ENCODE measurements at places on chromosomes 11 and 22.

DNA sequence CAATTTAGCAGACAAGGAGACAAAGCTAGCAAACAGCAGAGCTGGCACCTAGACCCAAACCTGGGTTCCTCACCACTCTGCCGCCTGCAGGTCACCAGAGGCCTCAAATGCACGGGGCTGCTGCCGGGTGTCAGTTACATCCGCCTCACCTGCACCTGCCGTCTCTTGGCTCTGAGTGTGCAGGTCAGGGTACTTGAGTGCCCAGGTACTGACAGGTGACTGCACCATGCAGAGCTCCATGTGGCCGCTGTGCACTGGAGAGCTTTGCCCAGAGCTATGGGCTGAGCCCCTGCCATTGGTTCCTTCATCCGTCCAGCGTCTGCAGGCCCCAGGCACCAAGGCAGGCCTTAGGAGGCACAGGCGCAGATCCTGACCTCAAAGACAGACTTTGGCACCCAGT, 35.0 kb downstream of the PDGFB start:
- DNase-seq, result no peak

DNA sequence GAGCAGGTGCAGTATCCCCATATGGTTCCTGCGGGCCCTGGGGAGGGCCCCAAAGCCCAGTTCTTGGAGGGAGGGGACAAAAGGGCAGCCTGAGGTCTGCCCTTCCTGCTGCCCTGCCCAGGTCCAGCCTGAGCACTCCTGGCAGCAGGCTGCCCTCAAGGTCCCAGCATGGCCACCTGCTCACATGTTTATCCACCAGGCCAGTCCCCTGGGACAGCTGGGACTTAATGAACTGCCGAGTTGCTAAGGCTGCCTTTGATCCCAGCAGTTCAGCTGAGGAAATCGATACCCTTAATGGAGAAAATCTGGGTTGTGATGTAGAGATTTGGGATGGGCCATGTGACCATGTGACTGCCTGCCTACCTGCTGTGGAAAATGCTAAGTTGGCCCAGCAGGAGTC, 146.2 kb downstream of the TRIM29 start:
- peak; percentile 78 for DNase-seq

DNA sequence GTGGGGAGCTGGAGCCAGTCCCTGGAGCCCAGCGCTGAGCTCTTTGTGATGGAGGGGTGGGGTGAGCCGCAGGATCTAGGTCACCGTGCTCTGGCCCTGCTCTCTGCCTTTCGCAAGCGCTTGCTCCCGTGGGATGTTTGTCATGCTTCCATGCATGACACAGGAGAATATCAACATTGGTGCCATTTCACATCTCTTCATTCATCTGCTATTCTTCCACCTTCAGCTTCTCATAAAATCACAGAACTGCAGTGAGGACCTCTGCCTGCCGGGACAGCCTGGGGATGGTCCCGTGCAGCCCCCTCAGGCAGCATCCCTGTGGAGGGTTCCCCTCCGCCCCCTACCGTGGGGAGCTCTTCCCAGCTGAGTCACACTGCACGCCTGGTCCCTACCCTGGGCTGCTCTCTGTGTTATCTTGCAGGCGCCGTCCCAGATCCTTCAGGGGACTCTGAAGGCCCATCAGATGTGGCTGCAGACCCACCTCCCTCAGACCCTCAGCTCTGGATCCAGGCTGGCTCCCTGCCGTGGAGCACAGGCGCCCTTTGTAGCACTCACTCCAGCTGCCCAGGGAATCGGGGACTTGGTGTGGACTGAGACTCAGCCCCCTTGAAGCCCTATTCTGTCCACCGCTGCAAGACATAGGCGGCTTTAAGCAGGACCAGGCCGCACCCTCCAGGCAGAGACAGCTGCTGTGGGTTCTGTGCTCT, 5.1 kb upstream of the SEPTIN5 start:
- peak; percentile 80 for DNase-seq

- DNase-seq, result no peak
These were observed 49.9 kb downstream of the SCUBE1 start for GRCh38 chr22:43293259-43293654.

DNA sequence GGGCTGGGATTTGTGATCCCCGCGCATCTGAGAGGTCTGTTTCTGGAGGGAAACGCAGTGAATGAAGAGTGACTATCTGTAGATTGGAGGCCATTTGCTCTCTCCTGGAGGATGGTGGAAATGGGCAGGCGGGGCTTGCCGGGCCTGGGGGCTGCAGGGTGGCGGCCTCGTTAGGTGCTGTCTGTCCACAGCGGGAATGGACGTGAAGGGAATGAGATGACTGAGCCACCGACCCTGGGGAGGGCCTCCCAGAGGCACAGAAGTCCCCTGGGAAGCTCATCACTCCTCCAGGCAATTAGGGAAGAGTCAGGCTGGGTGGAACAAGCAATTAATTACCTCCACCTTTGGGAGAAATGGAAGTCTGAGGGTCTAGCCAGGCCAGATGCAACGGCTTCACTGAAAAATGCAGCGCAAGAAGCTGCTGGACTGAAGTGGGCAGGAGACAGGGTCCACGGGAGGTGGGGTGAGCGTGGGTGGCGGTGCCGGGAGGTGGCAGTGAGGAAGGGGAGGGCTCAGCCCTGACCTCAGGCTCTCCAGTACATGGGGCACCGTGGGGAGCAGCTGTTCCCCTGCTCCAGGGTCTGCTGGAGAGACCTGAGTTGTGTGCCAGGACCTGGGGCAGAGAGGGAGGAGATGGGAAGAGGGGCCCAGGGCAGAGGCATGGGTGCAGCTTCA, 524.5 kb downstream of the BRD1 start:
- DNase-seq, result no peak

DNA sequence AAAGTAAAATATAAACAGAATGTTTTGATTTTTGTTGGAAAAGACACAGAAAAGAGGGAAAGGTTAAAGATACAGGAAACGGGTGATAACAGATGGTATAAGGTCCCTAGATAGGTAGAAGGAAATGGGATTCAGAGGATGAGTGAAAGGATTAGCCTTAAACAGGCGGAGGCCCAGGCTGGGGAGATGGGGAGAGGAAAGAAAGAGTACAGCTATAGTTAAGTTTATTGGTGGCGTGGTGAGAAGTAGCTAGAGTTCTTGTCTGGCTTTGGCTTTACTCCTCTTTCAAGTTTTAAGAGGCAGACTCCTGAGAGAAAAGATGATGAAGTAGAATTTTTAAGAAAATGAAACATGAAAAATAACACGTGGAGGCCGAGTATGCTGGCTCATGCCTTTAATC, 13.7 kb downstream of the ZBTB44 start:
- no peak for DNase-seq

DNA sequence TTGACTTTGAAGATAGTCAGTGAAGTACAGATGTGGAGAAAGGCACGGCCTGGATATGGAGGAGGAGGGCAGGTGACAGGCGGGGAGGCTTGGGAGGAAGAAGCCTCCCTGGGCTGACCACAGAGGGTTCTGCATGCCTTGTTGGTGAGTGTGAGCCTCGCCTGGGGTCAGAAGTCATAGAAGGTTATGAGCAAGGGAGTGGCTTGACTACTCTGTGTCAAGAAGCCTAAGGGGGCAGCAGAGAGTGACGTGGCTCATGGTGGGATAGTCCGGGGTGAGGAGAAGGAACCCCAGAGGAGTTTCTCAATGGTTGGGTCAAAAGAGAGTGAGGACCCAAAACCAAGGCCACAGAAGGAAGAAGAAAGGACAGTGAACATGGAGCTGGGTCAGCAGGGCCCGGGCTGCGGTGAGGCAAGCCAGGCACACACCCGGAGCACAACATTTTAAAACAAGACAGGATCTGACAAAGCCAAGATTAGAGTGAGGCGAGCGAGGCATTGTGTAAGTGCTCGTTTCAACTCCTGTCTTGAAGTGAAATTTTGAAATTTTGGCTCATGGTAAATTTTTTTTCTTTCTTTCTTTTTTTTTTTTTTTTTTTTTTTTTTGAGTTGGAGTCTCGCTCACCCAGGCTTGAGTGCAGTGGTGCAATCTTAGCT, 31.9 kb downstream of the PDGFB start:
- no peak for DNase-seq

- DNase-seq, result peak; percentile 19
These were observed 8.2 kb upstream of the CCDC88B start for GRCh38 chr11:64331569-64332371.

GRCh38 chr11:109762546-109762945, 330.6 kb upstream of the ZC3H12C start:
- no peak for DNase-seq

GRCh38 chr11:70772950-70773349, 374.6 kb downstream of the CTTN start:
- DNase-seq, result no peak

DNA sequence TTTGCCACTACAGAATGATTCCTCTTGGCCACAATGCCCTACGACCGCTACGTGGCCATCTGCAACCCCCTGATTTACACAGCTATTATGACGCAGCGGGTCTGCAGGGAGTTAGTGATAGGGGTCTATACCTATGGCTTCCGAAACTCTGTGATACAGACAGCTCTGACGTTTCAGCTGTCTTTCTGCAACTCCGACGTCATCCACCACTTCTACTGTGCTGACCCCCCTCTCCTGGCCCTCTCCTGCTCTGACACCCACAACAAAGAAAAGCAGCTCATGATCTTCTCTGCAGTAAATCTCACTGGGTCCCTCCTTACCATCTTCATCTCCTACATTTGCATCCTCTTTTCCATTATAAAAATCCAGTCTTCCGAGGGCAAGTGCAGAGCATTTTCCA, 52.3 kb upstream of the OR5P2 start:
- DNase-seq, result no peak

DNA sequence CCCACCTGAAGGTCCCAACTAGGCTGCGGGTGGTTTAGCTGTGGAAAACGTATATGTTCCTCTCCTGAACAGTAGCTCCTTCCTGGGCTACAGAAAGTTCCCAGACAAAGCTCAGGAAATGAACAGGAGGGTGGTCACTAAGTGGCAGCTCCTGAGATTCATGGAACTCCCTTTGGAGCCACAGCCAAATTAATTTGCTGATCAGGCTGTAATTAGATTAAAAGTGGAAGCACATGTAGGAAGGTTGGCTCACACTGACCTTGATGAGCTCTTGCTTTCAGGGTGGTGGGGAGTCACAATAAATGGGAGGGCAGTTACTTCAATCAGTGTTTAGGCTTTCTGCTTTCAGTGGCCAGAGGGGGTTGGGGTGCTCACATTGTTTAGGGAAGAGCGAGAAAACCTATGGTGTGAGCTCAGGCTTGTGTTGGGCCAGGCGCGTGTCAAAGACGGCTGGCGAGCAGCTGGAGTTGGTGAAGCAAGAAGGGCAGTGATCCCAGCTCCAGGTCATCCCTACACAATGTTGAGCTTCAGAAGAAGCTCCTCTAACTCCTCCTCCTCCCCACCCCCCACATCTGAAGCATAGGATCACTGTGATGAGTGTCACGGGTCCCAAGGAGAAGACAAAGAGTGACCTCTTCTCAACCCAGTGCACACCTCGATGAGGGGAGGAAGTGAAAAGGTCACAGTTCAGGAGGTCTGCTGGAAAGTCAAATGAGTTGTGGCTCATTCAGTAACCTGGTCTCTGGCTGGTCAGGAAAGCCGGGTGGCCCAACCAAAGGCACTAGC, 42.5 kb downstream of the CLPB start:
- DNase-seq, result peak; percentile 17

DNA sequence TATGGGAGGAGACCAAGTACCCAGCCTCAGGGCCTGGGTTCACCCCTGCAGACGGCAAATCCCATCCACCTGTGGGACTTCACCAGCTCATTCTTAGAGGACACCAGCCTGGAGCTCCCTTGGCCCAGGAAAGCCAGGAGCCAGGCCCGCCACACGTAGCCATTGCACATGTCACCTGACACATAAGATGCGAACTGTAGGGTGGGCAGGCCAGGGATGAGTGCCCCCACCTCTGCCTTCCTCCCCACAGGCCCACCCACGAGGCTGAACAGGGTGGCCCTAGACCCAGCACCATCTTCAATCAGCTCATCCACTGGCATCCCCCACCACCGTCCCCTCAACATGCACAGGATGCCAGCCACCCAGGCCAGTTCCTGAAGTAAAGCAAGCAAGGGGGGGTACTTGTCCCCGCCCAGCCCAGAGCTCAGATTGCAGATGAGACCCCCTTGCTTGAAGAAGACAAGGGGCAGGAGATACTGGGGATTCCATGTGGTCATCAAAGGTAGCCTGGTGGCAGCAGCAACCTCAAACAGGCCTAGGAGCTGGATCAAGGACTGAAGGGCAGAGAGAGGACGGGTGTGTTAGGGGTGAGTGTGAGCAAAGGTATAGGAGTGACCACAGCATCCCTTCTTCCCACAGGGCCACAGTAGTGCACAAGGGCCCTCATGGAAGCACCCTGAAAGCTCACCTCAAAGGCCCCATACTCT, 45.6 kb downstream of the IGLL5 start:
- DNase-seq, result no peak

- DNase-seq, result no peak
These were observed 3.8 kb downstream of the OR10S1 start for GRCh38 chr11:123973816-123974215.

- DNase-seq, result no peak
These were observed 131.9 kb upstream of the NARS2 start for GRCh38 chr11:78706551-78706950.

GRCh38 chr11:16778876-16779275, 40.4 kb downstream of the C11orf58 start:
- no peak for DNase-seq

GRCh38 chr11:2400762-2401435, 349 bp downstream of the TSSC4 start:
- DNase-seq, result no peak

GRCh38 chr11:93984196-93984567, 37.0 kb upstream of the HEPHL1 start:
- peak; percentile 10 for DNase-seq

DNA sequence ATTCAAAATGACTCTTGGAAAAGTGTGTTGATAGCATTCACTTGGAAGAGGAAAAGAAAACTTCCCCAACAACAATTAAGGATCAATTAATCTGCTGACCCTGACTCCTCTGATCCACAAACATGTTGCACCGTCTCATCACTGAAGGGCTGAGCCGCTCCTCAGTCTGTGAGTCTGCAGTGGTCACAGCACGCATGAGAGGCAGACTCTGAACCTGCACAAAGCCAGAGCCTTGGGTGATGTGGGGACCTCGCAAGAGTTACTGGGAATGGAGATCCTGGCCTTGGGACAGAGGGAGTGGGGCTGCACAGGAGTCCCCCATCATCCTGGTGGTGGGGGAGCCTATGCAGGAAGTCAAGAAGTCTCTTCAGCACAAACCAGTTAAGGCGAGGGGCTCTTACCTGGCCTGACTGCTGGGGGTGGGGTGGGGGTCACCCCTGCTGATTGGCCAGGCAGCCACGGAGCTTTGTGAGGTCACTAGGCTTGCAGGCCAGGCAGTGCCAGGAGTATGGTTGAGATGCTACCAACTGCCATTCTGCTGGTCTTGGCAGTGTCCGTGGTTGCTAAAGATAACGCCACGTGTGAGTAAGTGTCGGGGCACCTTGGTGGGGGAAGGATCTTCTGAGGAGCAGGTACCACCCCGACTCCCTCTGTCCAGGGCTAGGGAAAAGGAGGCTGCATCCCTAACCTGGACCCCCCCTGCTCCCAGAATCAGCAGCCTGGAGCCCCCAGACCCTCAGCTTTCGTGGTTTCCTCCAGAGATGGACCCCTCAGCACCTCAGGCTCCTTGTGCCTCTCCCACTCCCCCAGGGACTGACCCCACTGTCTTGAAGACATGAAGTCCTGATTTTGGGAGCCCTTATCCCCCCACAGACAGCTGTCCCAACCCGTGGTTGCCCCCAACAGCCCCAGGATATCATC, at the start of gene ACR:
TSS of gene ACR (plus strand) at position 477 of the 921 bp plus-strand sequence. CDS start at position 509, 32 bp downstream.
- DNase-seq, result no peak

- no peak for DNase-seq
These were observed 28.4 kb downstream of the SHANK3 start for GRCh38 chr22:50701076-50701419.
